Right forelimb (tissue), 1 donor: ENCODE measurements at places on chromosomes 11 and 22.

DNA sequence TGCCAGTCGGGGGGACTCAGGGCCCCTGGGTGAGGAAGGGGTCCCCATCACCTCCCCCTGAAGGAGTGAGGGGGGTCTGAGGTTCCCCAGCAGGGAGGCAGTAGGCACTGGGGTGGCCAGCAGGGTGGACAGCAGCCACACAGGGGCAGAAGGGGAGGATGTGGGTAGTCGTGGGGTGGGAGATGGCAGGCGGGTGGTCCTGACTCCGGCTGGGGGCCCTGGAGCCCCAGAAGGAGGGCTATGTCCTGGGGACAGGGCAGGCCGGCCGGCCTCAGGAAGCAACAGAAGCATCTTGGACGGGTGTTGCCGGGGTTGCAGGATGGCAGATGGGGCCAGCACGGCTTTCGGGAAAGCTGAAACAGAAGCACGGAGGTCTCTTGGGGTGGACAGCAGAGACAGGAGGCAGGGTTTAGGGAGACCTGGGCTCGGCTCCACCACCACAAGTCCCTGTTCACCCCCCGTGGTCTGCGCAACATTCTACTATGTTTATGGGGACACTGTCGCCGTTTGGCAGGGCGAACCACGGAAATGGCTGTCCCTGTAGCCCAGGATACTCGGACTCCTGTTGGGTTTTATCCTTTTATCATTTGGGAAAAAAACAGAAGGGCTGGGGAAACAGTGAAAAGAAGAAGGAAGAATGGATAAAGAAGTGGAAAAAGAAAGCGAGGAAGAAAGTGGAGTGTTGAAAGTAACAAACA, 14.1 kb downstream of the VWCE start:
- no peak for DNase-seq

- DNase-seq = no peak
These were observed 119.7 kb downstream of the GGTLC2 start for GRCh38 chr22:22764085-22764484.

- DNase-seq = no peak
These were observed 1.1 kb upstream of the APLP2 start for GRCh38 chr11:130068546-130068985.

- no peak for DNase-seq
These were observed 43.2 kb upstream of the CHKA start for GRCh38 chr11:68164437-68164836.

- DNase-seq = no peak
These were observed 5.9 kb upstream of the SLC25A1 start for GRCh38 chr22:19184276-19184997.

DNA sequence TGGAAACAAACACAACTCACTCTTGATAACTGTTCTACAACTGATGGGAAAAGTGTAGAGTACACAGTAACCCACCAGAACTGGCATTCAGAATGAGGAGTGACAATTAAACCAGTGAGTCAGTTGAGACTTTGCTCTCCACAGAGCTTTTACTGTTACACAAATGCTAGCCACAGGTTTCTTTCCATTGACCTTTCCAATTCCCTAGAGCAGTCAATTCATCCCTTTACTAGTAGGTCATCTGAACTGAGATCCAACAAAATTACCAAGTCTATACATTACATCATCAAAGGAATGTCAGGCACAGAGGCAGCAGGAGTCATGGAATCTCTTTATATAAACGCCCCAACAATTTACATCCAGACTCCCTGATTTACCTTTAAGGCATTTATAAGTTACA, 65.9 kb downstream of the PHF21A start:
- no peak for DNase-seq

- peak; percentile 77 for DNase-seq
These were observed 59.1 kb downstream of the IGLL1 start for GRCh38 chr22:23520863-23521440.

DNA sequence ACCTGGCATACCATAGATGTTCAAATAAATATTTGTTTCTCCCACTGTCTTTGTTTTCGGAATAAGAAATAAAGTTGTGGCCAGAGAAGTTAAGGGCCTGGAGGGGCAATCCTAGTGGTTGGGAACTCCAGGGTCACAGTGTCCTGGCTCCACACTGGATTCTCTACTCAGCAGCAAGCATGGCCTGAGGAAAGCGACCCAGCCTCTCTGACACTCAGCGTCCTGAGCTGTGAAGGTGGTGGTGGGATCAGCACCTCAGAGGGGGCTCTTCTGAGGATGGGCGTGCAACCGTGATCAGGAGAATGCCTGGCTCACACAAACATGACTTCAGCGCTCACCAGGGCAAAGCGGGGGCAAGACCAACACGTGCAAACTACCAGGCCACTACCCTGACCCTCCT, 59.9 kb downstream of the LARGE1 start:
- DNase-seq = no peak

DNA sequence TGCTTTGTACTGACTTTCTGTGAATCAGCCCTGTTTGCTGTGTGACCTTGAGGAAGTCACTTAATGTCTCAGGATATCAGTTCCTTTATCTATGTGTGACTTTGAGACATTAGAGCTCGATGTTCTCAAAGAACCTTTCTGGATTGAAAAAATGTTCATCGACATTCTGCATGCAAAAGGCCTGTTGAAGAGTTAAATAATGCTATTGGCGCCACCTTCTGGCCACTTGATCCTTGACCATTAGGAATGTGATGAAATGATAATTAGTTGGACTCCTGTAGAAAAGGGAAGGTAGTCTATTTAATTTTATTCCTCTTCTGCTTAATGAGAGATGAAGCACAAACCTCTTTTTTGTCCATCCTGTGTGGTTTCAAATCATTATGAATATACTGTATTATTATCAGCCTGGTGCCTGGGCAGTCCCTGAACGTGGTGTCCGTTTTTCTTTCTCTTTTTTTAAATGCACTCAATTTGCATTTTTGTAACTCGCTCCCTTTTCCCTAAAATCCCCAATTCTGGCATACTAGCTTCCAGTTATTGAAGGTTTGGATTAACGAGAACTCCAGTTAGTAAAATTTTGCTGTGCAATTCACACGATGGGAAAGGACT, 20.7 kb downstream of the ELF5 start:
- peak; percentile 66 for DNase-seq

DNA sequence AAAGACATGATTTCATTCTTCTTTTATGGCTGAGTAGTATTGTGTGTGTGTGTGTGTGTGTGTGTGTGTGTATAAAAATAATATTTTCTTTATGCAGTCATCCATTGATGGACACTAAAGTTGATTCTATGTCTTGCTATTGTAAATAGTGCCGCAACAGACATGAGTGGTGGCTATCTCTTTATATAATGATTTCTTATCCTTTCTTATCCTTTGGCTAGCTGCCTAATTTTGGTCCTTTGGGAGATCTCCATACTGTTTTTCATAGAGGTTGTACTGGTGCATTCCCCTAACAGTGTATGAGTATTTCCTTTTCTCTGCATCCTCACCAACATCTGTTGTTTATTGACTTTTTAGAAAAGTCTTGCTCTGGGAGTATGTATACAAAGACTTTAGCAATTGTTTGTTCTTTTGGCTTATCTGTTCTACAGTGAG, 107.0 kb downstream of the STIM1 start:
- DNase-seq = no peak

- DNase-seq = no peak
These were observed 4.9 kb downstream of the OR10A3 start for GRCh38 chr11:7936615-7937014.

DNA sequence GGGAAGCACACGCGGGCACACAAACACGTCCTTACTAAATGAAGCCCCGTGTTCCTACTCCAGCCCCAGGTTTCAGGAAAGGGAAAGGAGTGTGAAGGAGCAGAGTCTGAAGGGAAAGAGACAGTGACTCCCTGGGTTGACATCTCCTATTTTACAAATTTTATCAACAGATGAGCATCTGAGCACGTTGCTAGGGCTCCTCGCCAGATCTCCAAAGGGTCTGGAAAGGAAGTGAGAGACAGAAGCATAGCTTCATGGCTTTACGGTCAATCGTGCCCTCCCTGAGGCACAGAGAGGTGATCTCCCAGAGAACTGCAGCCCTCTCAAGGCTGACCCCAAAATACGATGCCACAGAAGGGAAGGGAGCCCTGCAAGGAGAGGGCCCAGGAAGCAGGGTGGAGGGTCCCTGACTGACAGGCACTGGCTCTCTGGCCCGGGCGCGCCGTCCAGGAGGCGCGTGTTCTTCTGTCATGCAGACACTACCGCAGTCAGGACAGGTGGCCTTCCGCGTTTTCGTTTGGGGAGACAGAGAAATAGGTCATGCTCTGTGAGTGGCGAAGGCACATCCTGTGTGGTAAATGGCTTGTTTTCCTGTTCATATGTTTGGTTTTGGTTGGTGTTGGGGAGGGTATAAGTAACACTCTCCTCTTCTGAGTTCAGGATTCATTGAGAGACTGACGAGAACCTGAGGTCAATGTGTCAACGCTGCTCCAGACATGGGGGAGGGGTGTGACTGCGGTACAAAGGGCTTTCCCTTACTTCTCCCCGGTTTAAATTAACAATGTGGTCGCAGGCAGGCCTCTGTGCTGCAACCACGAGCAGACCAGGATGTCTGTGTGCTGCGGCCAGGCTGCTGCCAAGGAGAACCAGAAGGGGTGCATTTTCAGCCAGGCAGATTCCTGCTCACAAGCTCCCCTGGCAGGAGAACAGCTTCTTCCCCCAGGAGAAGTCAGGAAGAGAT, 813.3 kb downstream of the OPCML start:
- peak; percentile 49 for DNase-seq

DNA sequence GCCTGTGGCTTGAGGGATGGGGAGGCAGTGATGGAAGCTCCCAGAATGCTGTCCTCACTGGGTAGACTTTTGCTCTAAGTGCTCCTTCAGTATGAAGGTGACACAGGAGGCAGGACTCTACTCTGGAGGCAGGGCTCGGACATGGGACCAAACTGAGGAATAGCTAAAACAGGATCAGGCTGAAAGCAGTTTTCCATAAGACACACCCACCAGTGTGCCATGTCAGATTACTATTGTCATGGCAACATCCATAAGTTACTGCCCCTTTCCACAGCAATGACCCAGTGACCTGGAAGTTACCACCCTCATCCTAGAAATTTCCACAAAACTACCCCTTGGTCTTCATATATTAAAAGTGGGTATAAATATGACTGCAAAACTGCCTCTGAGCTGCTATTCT, 43.6 kb upstream of the GALNT18 start:
- DNase-seq = no peak

GRCh38 chr11:11311169-11311568, 41.9 kb downstream of the CSNK2A3 start:
- DNase-seq = no peak

DNA sequence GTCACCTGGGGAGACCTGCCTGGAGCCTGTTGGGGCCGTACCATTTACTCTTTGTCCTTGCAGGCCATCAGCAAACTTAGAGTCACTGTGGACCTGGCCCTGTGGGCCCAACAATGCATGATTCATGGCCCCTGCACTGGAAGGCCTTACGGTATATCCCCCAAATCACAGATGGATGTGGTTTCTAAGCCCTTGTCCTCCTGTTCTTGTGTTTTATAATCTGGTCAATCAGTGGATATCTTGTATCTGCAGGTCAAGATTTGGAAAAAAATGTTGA, 6.2 kb downstream of the TSKU start:
- no peak for DNase-seq

GRCh38 chr11:34587282-34587677, 33.6 kb upstream of the EHF start:
- DNase-seq = no peak
